Cardiac ventricle fibroblast (primary cell): ENCODE measurements at places on chromosomes 16 and 17. TPM values are rescaled to one million over a fixed set of nuclear protein-coding genes. Genes with fewer than 3 reads are reported as not detected.

EVPLL gene
- total RNA-seq: not detected in 2 replicates

RPS2 gene
- total RNA-seq: 2,905 and 3,262 TPM in 2 replicates

STX8 gene
- 63.0 and 76.1 TPM in 2 replicates for total RNA-seq

FBXL16 gene
- not detected in 2 replicates for total RNA-seq

ZNF778 gene
- total RNA-seq: 3.4 and 7.3 TPM in 2 replicates

SPATA32 gene
- not detected in 2 replicates for total RNA-seq
